ENCODE measurements at places on chromosomes 2 and 18.
A peak's percentile ranks its signal among the peaks of the same experiment; 100 is the strongest.

GRCh38 chr2:156573710-156574109 is 137.5 kb downstream of the GPD2 start:
- no peak for DNase-seq

DNA sequence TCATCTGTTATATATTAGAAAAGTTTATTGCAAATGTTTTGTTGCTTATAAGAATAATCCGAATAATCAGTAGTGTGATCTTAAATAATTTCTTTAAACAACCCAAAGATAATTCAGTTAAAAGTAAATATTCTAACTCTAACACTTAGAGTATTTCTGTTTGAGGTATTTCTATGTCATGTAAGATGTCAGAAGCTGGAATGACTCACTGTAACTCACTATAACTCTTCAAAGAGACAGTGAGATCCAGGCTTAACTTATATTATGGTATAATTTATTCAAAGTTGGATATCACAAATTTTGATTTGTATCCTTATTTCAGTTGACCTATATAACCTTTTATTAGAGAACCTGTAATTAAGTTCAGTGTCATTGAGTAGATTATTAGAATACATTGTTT is 6.9 kb downstream of the MBD5 start:
- no peak for DNase-seq

- DNase-seq = no peak
Observed at GRCh38 chr2:29307519-29307918, 192.3 kb downstream of the CLIP4 start.

GRCh38 chr2:18149660-18150246 is 271.3 kb downstream of the KCNS3 start:
- DNase-seq = no peak

- no peak for DNase-seq
Observed at GRCh38 chr2:149826471-149827125, 239.0 kb upstream of the MMADHC start.

GRCh38 chr18:32360682-32361345 is 109.9 kb downstream of the GAREM1 start:
- no peak for DNase-seq

DNA sequence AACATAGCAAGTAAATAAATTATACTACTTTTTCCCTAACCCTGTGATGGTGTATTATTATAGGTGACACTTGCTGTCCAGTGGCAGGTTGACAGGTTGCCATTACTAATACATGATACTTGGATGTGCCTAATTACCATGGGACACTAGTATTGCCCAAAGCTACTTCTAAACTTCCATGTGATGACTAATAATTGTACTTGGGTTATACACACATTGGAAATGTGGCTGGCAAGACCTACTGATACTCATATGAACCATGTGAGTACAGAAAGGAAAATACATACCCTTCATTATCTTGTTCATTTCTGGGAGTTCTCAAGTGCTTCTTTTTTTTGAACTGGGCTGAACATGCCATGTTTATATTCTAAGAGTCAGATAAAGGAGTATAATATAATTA is 156.4 kb downstream of the IKZF2 start:
- no peak for DNase-seq

GRCh38 chr18:48752928-48753327 is 197.8 kb downstream of the SMAD7 start:
- DNase-seq = no peak

- no peak for DNase-seq
Observed at GRCh38 chr2:96773922-96774321, 13.2 kb downstream of the CNNM4 start.

DNA sequence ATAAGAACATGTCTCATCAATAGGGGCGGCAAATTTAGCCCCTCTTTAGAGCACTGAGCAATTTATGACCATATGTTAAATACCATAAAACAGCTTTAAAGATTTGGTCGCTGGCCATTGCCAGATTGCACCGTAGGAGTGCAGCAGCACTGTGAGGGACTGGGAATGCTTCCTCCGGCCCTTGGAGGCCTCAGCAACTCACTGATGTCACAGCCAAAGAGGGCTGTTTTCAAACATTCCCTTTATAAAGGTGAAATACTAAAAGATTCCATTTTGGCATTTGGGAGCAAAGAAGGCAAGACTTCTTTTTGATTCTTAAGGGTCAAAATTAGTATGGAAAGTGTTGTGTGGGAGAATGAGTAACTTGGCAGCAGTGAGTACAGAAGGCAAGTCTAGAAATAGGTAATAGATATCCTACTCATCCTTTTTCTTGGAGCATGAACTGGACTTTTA is 63.7 kb downstream of the BABAM2 start:
- peak; percentile 60 for DNase-seq

- DNase-seq = no peak
Observed at GRCh38 chr2:193985272-193985671, 1671.8 kb upstream of the SLC39A10 start.

- no peak for DNase-seq
Observed at GRCh38 chr18:41263956-41264355, 691.1 kb upstream of the PIK3C3 start.

GRCh38 chr18:25661831-25662230 is 309.9 kb upstream of the ZNF521 start:
- no peak for DNase-seq

GRCh38 chr2:119674711-119675500 is 4.1 kb upstream of the TMEM177 start:
- DNase-seq = no peak

DNA sequence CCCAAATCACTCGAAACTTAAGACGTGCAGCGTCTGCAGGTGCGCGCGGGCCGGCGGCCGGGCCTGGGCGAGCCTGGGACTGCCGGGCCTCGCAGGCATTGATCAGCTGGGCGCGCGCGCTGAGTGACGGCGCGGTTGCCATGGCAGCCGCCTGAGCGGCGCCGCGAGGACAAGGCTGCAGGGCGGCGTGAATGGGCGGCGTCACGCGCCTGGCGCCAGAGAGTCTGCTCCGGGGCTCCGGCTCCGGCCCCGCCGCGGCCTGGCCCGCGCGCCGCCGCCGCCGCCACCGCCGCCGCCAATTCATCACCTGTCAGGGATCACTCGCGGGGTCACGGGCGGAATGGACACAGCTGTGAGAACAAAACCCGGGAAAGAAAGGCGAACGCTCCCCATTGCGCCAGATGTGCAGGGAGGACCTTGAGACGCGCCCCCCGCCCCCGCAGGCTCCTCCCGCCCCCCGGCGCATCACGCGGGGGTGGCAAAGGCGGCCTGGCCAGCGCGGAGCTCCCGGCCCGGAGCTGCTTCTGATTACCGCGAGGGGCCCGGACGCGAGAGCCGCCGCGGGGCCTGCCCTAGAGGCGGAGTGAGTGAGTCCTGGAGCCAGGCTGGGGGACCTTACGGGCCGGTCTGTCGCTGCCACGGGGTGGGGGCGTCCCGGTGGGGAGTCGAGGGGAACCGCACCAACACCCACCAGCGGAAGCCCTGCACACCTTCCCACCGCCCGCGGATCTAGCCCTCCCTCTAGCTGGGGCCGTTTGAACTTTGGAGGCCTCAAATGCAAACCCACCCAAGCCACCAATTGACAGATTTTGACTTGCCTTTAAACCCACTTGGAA is 2.9 kb upstream of the ID2 start:
- DNase-seq = peak; percentile 96

GRCh38 chr18:75378376-75379315 is 48.9 kb downstream of the SMIM21 start:
- no peak for DNase-seq

GRCh38 chr2:232439758-232440135 is 16.2 kb upstream of the ALPI start:
- DNase-seq = no peak

DNA sequence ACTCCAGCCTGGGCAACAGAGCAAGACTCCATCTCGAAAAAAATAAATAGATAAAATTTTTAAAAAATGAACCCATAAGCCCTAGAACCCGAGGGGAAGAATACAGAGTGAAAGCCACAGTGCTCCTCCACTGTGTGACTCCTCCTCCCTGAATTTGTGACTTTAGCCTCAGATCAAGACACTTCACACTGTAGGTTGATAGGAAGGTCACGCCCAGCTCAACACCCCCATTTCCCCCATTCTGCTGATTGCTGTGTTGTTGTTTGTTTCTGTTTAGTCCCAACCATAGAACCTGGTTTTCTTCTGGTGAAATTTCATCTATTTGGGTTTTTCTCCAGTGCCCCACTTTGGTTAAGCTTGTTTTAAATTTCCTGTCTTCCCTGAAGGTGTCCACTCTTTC is 102.2 kb downstream of the VIT start:
- DNase-seq = no peak

DNA sequence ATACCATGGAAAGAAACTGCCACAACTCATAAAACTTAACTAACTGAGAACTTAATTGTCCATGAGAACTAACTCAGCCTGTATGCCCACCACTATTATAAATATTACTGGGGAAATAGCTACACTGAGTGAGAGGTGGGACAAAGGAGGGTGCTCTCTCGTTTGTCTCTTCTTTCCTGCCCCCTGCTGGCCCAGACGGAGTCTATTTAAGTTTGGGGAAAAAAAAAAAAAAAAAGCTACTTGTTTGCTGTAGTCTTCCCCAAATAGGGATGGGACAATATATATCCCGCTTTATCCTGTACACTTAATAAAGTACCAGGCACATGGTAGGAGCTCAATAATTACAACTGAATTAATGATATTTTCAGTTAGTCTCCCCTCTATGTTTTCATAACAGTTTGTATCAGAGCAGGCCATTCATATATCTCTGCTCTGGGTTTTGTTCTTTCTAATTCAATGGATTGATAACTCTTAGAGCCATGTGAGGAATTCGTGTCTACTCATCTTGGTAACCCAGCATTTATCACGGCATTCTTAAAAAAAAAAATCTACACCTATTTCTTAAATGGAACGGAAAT is 647.6 kb upstream of the PKDCC start:
- peak; percentile 18 for DNase-seq

GRCh38 chr2:143524119-143524553 is 394.9 kb downstream of the ARHGAP15 start:
- peak; percentile 68 for DNase-seq

DNA sequence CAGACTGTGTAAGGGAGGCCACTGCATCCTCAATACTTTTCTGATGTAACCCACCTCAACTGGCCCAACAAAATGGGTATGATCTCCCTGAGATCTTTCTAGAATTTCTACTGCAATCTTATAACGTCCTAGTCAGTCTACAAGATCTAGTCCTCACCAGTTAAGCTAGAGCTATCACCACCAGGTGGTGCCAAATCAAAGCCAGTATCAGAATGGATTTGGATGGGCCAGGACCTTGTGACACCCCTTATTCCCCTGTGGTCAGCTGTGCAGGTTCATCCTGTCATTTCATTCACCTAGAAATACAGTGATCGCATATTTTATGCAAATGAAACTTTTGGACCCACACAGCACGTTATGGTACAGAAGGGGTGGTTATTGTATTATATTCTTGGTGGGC is 90.3 kb downstream of the OLA1 start:
- DNase-seq = peak; percentile 24

DNA sequence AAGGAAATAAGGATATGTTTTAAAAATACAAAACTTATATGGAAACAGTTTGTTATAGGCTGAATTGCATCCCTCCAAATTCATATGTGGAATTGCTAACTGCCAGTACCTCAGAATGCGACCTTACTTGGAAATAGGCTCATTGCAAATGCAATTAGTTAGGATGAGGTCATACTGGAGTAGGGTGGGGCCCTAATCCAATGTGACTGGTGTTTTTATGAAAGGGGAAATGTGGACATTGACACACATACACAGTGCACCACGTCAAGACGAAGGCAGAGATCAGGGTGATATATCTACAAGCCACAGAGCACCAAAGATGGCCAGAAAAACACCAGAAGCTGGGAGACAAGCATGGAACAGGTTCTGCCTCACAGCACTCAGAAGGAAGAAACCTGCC is 494.2 kb downstream of the TSN start:
- DNase-seq = no peak

GRCh38 chr2:11018651-11019185 is 107.0 kb downstream of the KCNF1 start:
- DNase-seq = no peak

All from muscle of back (tissue), 13 donors.